Stimulated activated CD4-positive, alpha-beta T cell treated with anti-CD3 and anti-CD28 coated beads, Interleukin-1b, Interleukin-23, amount 100 ng/mL, for 4 hours (primary cell): ENCODE measurements at places on chromosomes 7 and 10.

GRCh38 chr7:100509231-100509630 lies 25.5 kb downstream of the NYAP1 start:
- DNase-seq = no peak

- no peak for DNase-seq
Measured at GRCh38 chr7:132656846-132657776, 80.8 kb upstream of the PLXNA4 start.

DNA sequence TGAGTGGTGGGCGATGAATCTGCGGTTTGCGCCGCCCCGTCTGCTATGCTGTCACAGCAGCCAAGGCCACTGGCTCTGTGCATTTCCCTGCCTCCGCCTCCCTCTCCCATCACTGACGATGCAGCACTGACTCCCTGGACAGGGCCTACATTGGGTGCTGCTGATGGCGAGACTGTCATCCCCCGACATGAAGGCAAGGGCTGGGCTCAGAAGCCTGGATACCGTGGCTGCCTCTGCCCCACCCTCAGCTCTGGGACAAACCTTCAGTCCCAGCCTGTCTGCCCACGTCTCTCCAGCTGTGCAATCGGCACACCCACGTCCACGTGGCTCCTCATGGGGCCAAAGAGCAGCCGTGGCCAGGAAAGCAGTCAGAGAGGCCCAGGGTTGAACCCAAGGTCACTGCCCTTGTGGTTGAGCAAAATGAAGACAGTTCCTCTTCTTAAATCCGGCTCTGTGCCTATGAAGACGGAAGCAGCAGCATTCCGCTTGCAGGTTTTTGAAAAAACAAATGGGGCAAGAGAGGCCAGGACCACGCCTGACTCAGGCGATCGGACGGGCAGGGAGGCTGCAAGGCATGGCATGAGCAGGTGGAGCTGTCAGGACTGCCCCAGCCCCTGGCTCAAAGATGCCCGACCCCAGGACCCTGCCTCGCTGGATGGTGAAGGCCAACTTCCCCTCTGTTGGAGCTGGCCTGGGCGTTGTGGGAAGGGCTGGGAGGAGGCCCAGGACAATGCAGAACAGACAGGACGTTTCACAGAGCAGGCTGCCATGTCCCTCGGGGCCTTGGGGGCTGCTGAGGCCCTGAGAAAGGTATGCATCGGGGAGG lies 517.5 kb downstream of the DNAJB6 start:
- no peak for DNase-seq

DNA sequence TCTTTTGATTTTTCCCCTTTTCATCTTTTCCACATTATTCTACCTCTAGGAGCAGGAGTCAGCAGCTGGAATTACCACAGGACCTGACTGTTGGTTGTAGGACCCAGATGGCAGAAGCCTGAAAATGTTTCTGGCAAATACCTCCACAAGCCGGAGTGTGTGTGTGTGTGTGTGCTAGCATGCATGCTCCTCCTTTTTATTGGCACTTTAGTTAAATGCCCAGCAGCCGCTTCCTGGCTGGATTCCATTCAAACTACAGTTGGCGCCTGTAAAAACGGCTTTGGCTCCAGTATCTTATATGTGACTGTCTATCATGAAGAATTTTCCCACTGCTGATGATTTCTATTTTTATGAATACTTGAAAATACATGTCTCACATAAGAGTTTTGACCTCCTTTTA lies 319.7 kb upstream of the SP4 start:
- no peak for DNase-seq

DNA sequence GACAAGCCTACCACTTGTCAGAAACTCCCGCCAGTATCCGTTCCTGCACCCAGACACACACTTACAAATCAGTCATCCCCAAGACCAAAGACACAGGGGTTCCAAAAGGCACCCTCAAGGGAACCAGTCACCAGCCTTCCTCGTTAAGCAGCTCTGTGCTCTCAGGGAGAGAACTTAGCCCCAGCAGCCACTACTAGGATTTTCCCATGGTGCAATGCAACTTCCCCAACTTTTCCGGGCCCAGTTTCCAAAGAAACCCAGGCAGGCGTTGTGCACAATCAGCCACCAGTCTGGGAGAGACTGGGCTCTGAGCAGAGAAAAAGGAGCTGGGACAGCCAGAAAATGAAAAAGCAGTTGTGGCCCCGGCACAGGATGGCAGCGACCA lies 1.2 kb downstream of the DLG5 start:
- DNase-seq = no peak

DNA sequence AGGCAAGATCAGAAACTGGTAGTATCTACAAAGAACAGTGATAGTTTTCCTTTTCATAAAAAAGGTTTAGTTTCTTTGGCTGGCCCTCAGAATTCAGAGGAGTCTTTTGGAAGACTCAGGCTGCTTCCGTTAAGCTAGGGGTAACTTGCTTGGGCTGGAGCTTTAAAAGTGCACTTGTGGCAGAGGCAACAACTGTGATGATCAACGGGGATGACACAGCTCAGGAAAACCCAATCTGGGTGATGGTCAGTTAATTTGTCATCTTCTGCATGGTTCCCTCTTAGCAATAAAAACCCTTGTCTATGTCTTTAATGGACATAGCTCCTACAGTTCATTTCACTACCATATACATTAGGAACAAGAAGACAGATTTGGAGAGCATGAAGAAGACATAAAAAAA lies 46.7 kb downstream of the SGMS1 start:
- no peak for DNase-seq

DNA sequence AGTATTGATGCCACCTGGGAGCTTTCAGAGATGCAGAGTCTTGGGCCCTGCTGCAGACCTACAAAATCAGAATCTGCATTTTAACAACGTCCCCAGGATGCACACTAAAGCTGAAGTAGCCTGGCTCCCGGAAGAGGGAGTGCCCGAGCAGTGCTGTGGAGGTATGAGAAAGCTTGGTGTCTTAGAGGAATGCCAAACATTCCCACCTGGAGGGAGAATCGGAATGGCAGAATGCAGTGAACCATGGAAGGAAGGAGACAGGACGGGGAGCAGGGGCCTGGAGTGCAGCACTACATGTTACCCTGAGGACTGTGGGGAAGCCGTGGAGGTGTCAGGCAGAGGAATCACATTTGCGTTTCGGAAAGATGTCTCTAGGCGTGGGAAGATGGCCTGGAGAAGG lies 90.9 kb downstream of the AOAH start:
- no peak for DNase-seq

DNA sequence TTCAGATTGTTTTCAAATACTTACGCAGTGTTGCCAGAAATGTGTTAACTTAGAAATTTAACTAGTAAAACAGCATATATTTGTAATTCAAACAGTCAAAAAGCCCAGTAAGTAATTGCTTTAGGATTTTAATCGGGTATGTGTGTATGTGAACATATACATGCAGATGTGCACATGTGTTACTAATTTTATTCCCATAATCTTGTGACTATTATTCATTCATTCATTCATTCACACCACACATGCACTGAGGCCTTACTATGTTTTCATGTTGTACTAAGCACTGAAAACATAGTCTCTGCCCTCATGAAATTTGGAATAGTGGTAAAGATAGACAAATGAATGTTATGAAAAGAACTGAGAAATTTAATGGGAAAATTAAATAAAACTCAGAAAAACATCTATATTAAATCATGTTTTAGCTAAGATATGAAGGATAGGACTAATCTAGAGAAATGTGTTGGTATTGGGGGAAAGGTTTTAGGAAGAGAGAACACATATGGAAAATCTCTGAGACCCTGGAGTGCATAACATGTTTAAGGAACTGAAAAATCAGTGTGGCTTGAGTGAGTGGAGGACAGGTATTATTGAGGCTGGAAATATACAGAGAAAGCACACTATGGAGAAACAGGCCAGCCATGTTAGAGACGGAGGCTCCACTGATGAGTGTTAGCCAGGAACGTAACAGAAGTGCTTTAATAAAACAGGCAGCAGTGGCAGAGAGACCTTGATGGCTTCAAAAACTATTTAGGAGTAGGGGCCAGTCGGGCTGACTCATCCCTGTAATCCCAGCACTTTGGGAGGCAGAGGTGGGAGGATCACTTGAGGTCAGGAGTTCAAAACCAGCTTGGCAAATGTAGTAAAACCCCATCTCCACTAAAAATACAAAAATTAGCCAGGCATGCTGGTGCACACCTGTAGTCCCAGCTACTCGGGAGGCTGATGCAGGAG lies 80.3 kb downstream of the HDAC9 start:
- DNase-seq = no peak

- no peak for DNase-seq
Measured at GRCh38 chr7:55044791-55045190, 26.0 kb downstream of the EGFR start.

DNA sequence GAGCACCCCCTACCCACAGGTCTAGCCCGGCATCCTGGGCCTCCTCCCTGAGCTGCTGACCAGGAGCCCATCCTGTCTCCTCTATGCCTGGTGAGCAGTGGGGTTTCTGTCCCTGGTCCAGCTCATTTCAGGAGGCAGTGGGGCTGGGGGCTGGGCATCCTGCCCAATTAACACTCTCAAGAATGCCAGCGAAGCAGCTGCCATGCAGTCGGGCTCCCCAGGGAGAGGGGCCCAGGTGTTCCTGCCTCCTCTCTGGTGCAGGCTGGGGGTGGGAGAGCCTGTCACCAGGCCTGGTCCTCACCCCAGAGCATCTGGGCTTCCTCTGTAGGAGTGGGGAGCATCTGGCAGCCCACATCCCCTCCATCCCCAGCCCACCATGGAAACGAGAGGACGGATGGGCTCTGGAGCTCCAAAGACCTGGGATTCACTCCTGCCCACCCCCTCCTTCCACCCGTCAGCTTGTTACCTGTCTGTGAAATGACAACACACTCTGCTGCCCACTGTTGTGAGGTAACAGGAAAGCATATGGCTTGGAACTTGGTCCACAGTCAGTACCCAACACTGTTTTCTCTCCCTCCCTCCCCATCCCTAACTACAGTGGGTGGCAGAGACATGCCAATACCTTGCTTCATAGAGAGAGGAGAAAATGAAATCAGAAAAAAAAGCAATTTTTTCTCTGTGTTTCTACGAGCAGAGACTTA lies 69.1 kb downstream of the SLIT1 start:
- DNase-seq = no peak

DNA sequence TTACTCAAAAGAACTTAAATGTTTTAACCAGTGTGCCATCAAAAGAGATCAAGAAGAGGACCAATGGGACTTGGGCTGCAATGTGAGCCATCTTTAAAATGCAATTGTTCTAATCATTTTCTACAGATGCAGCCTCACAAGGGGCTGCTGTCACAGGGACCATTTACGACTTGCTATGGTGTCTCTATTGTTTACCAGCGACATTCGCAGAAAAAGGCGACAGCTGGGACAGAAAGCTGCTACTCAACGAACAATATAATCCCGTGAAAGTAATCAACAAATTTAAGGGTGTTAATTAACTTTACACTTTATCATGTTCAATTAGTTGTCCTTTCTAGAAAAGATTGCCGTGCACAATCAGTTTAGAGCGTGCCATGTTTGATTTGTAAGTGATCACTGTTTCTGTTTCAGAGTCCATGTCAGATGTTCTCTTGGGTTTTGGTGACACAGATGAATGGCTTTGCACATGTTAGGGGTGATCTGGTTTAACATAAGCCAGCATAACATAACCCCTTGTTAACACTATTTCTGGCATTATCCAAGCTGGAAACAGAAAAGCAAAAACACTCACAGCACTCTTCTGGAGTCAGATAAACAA lies 110.8 kb downstream of the HIBADH start:
- no peak for DNase-seq
